Activated T-cell treated with anti-CD3 and anti-CD28 coated beads, Interleukin-2, amount 50 U/mL, for 72 hours (primary cell): ENCODE measurements at places on chromosomes 2 and 18.

DNA sequence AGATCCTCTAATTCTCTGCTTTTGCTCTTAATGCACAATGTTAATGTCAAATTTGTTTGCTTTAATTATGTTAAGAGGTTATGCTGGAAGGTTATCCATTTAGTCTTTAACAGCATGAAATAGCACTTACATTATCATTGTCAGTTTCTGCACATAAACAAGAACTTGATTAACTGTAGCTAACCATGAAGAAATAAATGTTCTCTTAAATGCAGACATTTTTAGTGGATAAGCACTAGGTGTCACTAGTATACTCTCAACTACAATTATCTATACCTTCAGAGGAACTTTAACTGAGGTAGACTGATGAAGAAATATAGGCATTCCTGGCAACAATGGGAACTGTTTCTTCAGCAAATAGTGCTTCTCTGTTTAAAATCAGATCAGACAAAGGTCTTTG lies 178.8 kb upstream of the CHST9 start:
- DNase-seq, result no peak

DNA sequence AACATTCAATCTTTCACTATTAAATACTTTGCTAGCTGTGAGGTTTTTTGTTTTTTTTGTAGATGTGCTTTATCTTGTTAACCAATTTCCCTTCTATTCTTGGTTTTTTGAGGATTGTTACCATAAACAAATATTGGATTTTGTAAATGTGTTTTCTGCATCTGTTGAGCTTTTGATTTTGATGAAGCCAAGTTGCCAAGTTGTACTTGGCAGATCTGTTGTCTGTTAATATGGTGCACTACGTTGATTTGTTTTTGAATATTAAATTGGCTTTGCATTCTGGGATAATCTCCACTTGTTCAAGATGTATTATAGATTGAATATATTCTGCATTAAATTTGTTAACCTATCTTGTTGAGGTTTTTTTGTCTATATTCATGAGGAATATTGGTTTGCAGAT lies 114.6 kb downstream of the VWA3B start:
- DNase-seq, result no peak

GRCh38 chr2:10709290-10709939 lies 12.0 kb upstream of the ATP6V1C2 start:
- DNase-seq, result no peak

DNA sequence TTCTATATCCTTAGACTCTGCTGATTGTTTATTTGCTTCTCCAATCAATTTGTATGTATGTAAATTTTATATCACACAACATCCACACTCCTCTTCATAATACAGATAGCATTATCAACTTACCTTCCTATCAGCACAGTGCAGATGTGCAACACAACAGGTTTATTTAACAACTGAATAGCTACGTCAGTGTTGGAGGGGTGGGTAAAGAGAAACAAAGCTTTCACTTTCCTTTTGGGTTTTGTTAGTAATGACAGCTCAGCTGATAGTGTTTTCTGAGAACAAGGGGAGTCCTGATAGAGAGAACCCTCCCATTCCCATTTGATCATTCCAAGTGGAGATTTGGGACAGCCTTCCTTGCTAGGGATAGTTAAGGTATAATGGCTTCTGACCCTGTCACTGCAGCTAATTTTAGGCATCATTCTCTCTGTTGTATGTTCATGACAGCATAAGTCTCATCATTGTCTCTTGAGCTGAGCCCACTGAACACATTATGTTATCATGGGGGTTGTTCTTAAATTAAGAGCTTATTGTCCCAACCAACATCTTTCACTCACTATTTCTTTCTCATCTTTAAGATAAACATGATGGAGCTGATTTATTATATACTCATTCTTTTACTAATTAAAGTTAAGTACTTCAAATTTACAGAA lies 227.7 kb downstream of the GPD2 start:
- no peak for DNase-seq

- DNase-seq, result no peak
Observed at GRCh38 chr2:6017736-6018286, 325.6 kb downstream of the SOX11 start.

GRCh38 chr18:26293982-26294381 lies 67.7 kb downstream of the TAF4B start:
- no peak for DNase-seq

DNA sequence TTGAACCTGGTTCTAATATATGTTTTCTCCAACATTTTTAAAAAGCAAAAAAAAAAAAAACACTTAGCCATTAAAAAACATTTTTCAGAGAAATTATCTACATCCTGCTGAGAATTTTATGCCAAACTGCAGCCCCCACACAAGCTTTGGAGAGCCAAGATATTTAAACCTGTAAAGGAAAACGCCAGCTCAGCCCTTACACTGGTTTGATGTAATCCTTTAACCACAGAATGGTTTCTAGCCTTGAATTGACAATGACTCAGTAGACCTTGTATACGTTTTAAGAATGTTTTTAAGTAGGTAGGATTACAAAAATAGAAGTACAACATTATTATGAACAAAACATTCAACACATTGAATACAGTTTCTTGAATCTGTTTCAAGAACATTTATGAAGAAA lies 113.6 kb downstream of the BABAM2 start:
- peak; percentile 30 for DNase-seq

- no peak for DNase-seq
Observed at GRCh38 chr2:64876137-64876647, 113.0 kb upstream of the SLC1A4 start.

DNA sequence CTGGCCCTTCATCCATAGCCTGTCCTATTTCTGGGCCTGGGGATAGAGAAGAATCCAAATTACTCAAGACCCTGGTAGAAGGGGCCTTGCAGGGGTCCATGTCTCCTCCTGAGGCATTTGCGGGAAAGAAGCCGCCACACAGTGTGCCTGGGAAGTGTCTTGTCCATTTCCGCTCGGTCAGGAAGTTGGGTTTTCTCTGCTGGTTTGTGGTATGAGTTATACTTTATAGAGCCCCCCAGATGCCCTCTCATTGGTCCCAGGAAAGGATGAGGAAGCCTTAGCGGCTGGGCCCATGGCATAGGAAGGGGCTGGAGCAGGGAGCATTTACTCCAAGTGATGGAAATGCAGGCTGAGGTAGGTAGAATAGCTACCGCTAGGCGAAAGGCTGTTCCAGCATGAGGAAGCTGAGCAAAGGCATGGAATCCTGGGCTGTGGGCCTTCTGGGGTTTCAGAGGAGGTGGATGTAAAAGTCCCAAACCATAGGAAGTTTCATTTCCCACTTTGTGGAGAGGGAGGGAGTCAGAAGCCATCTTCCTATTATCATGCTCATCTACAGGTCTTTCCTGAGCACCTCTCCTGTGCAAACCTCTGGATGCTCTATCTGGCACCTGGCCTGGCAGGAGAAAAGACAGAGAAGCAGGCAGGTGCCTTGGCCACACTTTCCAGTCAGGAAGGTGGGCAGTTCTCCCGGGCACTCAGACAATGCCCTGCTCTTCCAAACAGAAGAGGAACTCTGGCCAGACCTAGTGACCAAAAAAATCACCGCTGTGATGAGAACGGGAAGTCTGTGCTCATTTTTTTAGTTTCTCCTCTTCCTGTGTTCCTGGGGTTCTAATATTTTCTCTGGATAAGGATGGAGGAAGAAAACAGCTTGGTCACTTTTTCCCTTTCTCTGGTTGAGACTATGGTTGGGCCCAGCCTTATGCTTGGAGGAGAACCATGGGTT lies 2.6 kb upstream of the CD207 start:
- DNase-seq, result no peak
